Globus pallidus (tissue), 1 donor: ENCODE measurements at places on chromosomes 6 and 20.

DNA sequence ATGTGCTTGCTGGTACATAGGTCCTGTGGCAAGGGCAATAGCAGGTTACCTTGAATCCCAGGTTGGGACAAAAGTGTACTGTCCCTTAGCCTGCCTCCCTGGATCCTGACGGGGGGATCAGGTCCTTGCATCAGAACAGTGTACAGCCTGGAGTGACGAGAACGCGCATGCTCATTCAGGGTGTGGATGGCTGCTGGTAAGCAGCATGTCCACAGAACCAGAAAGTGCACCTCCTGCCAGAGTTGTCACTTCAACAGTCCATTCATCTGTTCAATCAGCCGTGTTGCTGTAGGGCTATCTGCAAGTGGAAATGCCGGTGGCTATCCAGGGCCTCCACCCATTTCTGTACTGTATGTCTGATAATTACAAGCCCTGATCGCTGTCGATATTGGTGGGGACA, 236.3 kb upstream of the SOX4 start:
- DNase-seq: no peak

DNA sequence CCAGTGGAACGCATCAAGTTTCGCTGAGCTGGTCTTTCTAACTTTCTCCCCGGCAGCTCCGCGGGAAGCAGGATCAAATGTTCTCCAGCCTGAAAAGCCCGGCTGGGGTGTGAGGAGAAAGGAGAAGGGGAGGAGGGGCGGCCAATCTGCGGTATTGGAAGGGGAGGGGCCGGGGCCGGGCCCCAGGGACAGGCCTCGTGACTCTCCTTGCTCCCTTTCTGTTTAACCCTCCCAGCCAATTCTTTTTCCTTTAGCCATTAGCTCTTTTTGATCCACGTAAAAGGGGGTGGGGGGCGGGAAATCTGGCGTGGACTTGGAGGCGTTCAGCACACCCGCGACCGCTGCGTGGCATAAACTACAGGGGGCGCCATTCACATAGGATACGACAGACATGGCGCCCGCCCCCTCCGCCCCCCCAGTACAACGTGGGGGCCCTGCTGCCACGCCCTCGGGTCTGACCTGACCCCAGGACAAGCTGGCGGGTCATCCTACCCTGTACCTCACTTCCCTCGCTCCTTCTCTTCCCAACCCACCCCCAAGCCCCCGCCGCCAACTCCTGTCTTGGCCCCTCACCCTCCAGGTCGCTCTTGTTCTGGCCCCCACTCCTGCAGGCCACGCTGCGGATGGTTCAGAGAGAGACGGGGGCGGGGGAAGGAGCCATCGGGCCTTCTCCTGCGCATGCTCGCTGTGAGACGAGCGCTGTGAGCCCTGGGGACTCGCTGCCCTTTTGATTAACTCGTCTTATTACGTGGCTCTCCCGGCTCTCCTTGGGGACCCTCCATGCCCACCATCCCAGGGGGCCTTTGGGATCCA, 7.8 kb upstream of the MDGA1 start:
- peak; percentile 80 for DNase-seq

- DNase-seq: no peak
These were observed 28.7 kb downstream of the FRMD1 start for GRCh38 chr6:168050225-168050880.

- no peak for DNase-seq
These were observed 70.4 kb upstream of the CST7 start for GRCh38 chr20:24878657-24879056.
